Trophoblast cell (in vitro differentiated cells and primary cell): ENCODE measurements at places on chromosomes 7 and 10.

DNA sequence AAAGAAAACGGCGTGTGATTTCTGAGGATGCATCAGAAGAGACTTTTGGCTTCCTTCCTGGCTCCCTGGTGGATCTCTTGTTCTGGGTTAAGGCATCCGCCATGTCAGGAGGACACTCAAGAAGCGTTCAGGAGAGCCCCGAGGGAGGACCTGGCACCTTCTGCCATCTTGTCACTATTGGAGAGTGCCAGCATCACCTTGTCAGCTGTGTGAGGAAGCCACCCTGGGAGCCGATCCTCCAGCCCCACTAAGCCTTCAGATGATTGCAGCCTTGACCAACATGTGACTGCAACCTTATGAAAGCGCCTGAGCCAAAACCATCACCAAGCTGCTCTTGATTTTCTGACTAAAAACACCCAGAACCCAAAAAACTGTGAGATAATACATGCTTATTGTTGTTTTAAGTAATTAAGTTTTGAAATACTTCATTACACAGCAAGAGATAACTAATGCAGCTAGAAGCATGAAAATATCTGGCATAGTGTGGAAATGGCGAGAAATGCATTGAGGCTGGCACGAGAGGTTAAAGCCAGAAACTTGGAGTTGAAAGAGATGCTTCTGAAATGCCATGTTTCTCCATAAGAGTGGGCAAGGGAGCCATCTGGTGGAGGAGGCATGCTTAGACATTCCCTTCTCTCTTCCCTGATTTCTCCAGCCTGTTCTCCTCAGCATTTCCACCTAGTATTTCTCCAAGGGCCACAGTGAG lies 5.4 kb upstream of the ZFYVE27 start:
- peaks cover 1% of the 10 kb centered on the region for H3K4me1 ChIP-seq
- H3K27me3 ChIP-seq: no peaks in the 10 kb centered on the region
- no peak overlapping the region for H3K4me3 ChIP-seq
- no peaks in the 10 kb centered on the region for H3K36me3 ChIP-seq
- peak; percentile 87 for DNase-seq
- no peak overlapping the region for H3K27ac ChIP-seq

- H3K4me1 ChIP-seq: no peaks in the 10 kb centered on the region
- no peaks in the 10 kb centered on the region for H3K27me3 ChIP-seq
- H3K27ac ChIP-seq: no peak overlapping the region
- DNase-seq: no peak
- H3K4me3 ChIP-seq: no peak overlapping the region
- H3K36me3 ChIP-seq: no peaks in the 10 kb centered on the region
These were observed 546.5 kb upstream of the SEMA3D start for GRCh38 chr7:85733169-85733915.

GRCh38 chr7:77265666-77266065 lies 66.0 kb upstream of the FGL2 start:
- H3K4me1 ChIP-seq: no peaks in the 10 kb centered on the region
- no peaks in the 10 kb centered on the region for H3K27me3 ChIP-seq

- H3K4me1 ChIP-seq: no peaks in the 10 kb centered on the region
- H3K36me3 ChIP-seq: no peaks in the 10 kb centered on the region
- H3K27ac ChIP-seq: no peak overlapping the region
- no peak overlapping the region for H3K4me3 ChIP-seq
These were observed 118.0 kb upstream of the PITRM1 start for GRCh38 chr10:3290550-3290949.

GRCh38 chr10:78196964-78197363 lies 163.3 kb downstream of the RPS24 start:
- no peak overlapping the region for H3K27ac ChIP-seq
- H3K4me1 ChIP-seq: no peaks in the 10 kb centered on the region
- H3K36me3 ChIP-seq: no peaks in the 10 kb centered on the region
- DNase-seq: no peak
- H3K4me3 ChIP-seq: no peak overlapping the region

DNA sequence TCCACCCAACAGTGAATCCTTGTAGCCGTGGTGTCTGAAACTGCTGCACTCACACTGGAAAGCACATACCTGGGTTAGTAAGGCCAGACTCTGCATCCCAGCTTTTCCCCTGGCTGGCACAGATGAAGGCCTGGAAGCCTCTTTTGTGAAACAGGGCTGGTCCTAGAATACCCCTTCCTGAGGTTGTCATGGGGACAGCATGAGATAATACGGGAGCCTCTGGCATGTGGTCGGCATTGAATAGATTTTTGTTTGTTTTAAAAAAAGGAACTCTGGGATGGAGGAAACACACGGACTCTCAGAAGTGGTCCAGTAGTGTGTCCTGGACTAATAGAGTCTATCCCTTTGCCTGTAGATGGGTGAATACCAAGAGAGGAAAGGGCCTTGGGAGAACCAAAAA lies 129.7 kb downstream of the TMEM178B start:
- DNase-seq: no peak
- no peaks in the 10 kb centered on the region for H3K4me1 ChIP-seq
- H3K27me3 ChIP-seq: no peaks in the 10 kb centered on the region
- H3K36me3 ChIP-seq: no peaks in the 10 kb centered on the region
- H3K27ac ChIP-seq: no peak overlapping the region

DNA sequence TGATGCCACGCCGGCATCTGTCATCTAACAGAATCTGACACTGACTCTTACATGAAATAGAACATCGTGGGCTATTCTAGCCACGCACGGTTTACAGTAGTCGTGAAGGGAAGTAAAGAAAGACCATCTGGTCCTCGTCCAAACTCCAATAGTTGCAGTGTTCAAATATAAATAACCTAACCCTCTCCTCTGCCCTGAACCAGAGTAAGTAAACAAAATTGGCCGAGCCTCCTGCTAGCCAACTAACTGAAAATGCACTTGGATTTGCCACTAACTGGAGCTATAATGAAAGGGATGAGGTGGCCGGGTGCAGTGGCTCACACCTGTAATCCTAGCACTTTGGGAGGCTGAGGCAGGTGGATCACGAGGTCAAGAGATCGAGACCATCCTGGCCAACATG lies 29.5 kb upstream of the ZC3HAV1L start:
- H3K36me3 ChIP-seq: peaks cover 13% of the 10 kb centered on the region
- H3K4me1 ChIP-seq: no peaks in the 10 kb centered on the region
- no peak overlapping the region for H3K27ac ChIP-seq
- no peak for DNase-seq

DNA sequence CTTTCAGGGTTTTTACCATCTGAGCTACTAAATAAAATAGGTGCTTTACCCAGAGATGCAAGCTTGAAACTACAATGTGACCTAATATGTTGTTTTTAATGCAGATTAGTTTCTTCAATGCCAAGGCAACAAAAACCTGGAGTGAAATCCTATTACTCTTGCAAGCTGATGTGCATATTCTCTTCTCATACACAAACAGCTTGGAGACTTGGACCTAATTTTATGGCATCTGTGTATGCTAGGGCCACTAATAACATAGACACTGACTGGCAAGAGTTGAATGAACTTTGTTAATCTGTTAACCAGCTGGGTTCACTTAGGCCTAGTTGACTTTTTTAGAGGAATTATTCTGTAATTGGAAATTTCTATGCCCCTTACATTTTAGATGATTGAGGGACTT lies 23.4 kb upstream of the SMIM30 start:
- no peak overlapping the region for H3K4me3 ChIP-seq
- no peak overlapping the region for H3K27ac ChIP-seq
- no peak for DNase-seq
- no peaks in the 10 kb centered on the region for H3K27me3 ChIP-seq
- H3K4me1 ChIP-seq: peaks cover 5% of the 10 kb centered on the region
- no peaks in the 10 kb centered on the region for H3K36me3 ChIP-seq

- DNase-seq: no peak
- H3K4me1 ChIP-seq: peaks cover 16% of the 10 kb centered on the region
- H3K27me3 ChIP-seq: no peaks in the 10 kb centered on the region
- H3K36me3 ChIP-seq: no peaks in the 10 kb centered on the region
- H3K27ac ChIP-seq: no peak overlapping the region
These were observed 65.2 kb downstream of the TCF7L2 start for GRCh38 chr10:113015201-113015600.

- no peaks in the 10 kb centered on the region for H3K27me3 ChIP-seq
- DNase-seq: no peak
- no peaks in the 10 kb centered on the region for H3K36me3 ChIP-seq
- H3K4me3 ChIP-seq: no peak overlapping the region
- no peaks in the 10 kb centered on the region for H3K4me1 ChIP-seq
These were observed 347.8 kb downstream of the ETV1 start for GRCh38 chr7:13641714-13642113.

DNA sequence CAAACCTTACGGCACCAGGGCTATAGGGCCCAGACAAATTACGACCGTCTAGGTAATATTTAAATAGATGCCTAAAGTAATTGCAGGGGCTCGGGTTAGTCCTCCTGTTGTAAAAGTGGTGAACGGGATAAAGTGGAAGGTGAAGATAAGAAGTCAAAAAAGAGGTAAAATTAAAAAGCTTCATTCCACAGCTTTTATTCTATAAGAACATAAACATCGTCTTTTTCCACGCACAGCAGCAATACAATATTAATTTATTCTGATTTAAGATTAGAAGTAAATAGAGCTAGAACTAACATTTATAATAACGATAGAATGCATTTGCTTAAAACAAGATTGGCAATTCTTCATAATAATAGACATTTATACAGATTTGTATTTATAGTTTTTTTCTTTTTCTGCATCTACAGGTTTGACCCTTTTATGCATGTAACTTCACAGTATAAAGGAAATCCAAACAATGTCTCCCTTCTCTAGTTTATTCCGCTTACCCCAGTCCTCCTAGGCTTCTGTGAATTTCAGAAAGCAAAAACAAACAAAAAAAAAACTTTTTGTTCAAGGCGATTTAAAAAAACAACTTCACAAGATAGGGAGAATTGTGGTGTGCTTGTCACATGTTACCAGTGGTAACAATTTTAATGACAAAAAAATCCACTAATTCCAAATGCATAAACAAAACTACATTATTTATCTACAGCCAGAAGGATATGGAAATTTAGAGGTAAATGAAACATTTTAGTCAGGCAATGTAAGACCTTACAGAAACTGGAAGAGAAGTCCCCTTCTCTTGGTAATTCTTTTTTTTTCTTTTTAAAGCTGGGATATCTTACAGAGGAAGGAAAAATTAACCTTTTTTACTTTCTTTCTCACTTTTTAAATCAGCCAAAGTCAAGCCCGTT lies 3.4 kb downstream of the HOXA10 start:
- H3K27ac ChIP-seq: no peak overlapping the region
- no peak for DNase-seq
- no peaks in the 10 kb centered on the region for H3K36me3 ChIP-seq
- H3K4me3 ChIP-seq: no peak overlapping the region

DNA sequence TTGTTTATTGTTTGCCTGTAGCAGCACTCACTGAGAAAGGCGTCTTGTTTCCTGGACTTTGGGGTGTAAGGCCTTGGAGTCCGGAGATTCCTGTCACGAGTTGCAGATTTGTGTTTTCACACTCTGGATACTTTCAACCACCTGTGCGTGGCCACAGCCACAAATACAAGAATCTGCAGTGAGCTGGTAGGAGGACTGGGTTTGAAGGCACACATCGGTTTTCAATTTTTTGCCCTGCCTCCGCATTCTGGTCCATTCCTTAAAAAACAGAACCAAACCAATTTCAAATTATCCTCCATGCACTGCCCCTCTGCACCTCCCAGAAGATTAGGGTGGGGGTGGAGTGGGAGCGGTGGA lies 619 bp downstream of the EXOC4 start:
- H3K4me1 ChIP-seq: no peaks in the 10 kb centered on the region
- peaks cover 2% of the 10 kb centered on the region for H3K36me3 ChIP-seq
- H3K27ac ChIP-seq: no peak overlapping the region

- H3K27ac ChIP-seq: peak overlapping the region; percentile 100
- no peaks in the 10 kb centered on the region for H3K27me3 ChIP-seq
- peaks cover 3% of the 10 kb centered on the region for H3K4me1 ChIP-seq
- no peaks in the 10 kb centered on the region for H3K36me3 ChIP-seq
- peak overlapping the region; percentile 97 for H3K4me3 ChIP-seq
- DNase-seq: peak; percentile 82
These were observed 500 bp downstream of the CUL1 start for GRCh38 chr7:148699024-148699781.

GRCh38 chr7:71697400-71697799 lies 565.5 kb downstream of the GALNT17 start:
- no peaks in the 10 kb centered on the region for H3K27me3 ChIP-seq
- H3K4me3 ChIP-seq: no peak overlapping the region
- no peak for DNase-seq
- no peaks in the 10 kb centered on the region for H3K4me1 ChIP-seq

DNA sequence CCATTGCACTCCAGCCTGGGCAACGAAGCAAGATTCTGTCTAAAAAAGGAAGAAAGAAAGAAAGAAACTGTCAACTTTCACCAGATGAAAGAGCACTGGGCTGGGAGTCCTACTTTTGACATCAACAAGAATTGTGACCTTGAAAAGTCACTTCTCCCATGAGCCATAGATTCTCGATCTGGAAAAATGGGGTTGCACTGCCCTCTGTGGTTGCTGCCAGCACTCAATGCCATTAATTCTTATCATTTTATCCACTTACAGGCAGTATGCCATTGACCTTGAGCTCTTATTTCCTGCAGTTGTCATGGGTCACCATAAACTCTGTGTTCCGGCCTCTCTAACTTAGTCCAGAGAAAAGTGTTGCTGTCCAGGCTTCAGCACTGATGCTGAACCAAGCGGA lies 137.2 kb downstream of the NOC3L start:
- H3K4me1 ChIP-seq: peaks cover 2% of the 10 kb centered on the region
- H3K4me3 ChIP-seq: no peak overlapping the region
- H3K27me3 ChIP-seq: no peaks in the 10 kb centered on the region
- DNase-seq: no peak
- H3K36me3 ChIP-seq: no peaks in the 10 kb centered on the region

GRCh38 chr7:2186166-2186565 lies 46.6 kb downstream of the MAD1L1 start:
- H3K27me3 ChIP-seq: no peaks in the 10 kb centered on the region
- H3K4me1 ChIP-seq: peaks cover 3% of the 10 kb centered on the region

GRCh38 chr10:5071411-5072198 lies 22.6 kb upstream of the AKR1C3 start:
- H3K36me3 ChIP-seq: no peaks in the 10 kb centered on the region
- H3K4me1 ChIP-seq: peaks cover 7% of the 10 kb centered on the region
- peak; percentile 8 for DNase-seq
- H3K27me3 ChIP-seq: no peaks in the 10 kb centered on the region
- H3K27ac ChIP-seq: peak overlapping the region; percentile 26

- peak; percentile 79 for DNase-seq
- H3K36me3 ChIP-seq: no peaks in the 10 kb centered on the region
- H3K27ac ChIP-seq: no peak overlapping the region
- no peaks in the 10 kb centered on the region for H3K27me3 ChIP-seq
- no peaks in the 10 kb centered on the region for H3K4me1 ChIP-seq
These were observed 216.1 kb downstream of the HTR7 start for GRCh38 chr10:90641731-90642130.

- H3K27ac ChIP-seq: no peak overlapping the region
- no peak for DNase-seq
- no peaks in the 10 kb centered on the region for H3K36me3 ChIP-seq
- H3K4me3 ChIP-seq: no peak overlapping the region
These were observed 23.9 kb upstream of the CELF2 start for GRCh38 chr10:10993785-10994184.
